ENCODE measurements at places on chromosomes 7 and 10.

- DNase-seq, result no peak
Observed at GRCh38 chr7:10981317-10981716, 7.6 kb downstream of the PHF14 start.

DNA sequence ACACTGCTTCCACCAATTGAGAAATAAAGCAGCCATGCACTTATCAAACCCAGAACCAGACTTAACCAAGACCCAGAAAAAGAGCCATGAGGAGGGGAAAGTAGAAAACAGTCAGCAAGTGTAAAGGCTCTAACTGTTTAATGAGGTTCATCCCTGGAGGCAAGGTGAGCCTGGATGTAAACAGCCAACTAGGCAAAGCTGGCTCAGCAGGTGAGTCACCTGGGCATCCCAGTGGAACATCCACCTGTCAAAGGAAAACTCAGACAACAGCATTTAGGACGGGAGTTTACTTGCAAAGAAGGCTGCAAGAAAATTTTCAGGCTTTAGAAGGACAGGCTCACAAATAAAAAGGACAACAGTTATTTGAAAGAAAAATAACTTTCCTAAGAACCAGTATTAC is 153.0 kb downstream of the SNX13 start:
- no peak for DNase-seq

GRCh38 chr7:129471402-129471827 is 30.9 kb upstream of the SMKR1 start:
- no peak for DNase-seq

- DNase-seq, result no peak
Observed at GRCh38 chr10:104230490-104230889, 1.7 kb downstream of the CFAP43 start.

GRCh38 chr7:69412331-69413146 is 185.7 kb upstream of the AUTS2 start:
- no peak for DNase-seq

GRCh38 chr10:112393341-112393740 is 19.4 kb downstream of the ACSL5 start:
- DNase-seq, result no peak

Measured in activated CD4-positive, alpha-beta T cell treated with anti-CD3 and anti-CD28 coated beads for 4 hours (primary cell).